AG04450 (cell line): ENCODE measurements at places on chromosomes 6 and 20.
A peak's percentile ranks its signal among the peaks of the same experiment; 100 is the strongest.

DNA sequence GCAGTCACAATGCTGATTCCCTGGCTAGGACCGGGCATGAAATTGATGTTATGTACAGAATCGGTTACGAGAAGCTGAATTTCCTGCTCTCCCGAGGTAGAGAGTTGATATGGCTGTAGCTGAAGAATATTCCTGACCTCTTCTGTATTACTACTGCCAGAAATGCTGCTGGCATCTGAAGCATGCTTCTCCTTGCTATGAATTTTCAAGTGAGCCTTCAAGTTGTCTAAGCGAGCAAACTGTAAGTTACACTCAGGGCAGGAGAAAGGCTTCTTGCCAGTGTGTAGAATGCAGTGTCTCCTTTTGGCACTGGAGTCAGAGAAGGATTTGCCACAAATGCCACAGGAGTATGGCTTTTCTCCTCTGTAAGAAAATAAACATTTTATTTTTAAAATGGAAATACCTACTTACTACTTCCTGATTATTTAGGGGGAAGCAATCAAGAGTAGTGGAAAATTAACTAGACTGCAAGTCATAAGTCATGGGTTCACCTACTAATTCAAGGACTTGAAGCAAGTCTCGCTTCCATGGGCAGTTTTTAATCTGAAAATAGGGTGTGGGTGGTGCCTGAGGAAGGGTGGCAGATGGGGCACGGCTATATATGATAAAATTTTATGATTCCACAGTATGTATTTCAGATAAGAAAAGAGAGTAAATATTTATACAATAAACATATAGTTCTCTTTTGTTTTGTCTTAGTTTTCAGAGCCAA is 10.8 kb upstream of the MICAL1 start:
- DNase-seq, result no peak

- no peak for DNase-seq
Observed at GRCh38 chr20:17369506-17369905, 142.7 kb downstream of the PCSK2 start.

DNA sequence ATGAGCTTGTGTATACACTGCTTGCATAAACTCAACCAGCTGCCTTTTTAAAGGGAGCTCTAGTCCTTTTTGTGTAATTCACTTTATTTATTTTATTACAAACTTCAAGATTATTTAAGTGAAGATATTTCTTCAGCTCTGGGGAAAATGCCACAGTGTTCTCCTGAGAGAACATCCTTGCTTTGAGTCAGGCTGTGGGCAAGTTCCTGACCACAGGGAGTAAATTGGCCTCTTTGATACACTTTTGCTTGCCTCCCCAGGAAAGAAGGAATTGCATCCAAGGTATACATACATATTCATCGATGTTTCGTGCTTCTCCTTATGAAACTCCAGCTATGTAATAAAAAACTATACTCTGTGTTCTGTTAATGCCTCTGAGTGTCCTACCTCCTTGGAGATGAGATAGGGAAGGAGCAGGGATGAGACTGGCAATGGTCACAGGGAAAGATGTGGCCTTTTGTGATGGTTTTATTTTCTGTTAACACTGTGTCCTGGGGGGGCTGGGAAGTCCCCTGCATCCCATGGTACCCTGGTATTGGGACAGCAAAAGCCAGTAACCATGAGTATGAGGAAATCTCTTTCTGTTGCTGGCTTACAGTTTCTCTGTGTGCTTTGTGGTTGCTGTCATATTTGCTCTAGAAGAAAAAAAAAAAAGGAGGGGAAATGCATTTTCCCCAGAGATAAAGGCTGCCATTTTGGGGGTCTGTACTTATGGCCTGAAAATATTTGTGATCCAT is 15.3 kb downstream of the TNFAIP3 start:
- no peak for DNase-seq

GRCh38 chr6:42967228-42967627 is 6.7 kb downstream of the GNMT start:
- DNase-seq, result no peak

DNA sequence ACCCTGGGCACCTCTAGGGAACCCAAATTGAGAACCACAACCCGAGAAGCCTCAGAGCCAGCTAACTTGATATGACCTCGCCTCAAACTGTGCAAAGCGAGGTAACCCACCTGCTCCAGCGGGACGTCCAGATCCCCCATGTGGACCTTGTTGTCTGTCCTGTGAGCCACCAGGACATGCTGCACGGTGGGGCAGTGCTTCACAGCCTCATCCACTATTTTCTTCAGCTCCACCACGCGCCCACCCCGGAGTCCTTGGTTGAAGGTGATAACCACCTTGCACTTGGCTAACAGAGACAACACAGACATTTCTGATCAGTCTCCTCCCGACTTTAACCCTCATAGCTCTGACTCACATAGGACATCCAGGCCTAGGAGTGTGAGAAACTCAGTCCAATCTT is 30.8 kb upstream of the APMAP start:
- no peak for DNase-seq

DNA sequence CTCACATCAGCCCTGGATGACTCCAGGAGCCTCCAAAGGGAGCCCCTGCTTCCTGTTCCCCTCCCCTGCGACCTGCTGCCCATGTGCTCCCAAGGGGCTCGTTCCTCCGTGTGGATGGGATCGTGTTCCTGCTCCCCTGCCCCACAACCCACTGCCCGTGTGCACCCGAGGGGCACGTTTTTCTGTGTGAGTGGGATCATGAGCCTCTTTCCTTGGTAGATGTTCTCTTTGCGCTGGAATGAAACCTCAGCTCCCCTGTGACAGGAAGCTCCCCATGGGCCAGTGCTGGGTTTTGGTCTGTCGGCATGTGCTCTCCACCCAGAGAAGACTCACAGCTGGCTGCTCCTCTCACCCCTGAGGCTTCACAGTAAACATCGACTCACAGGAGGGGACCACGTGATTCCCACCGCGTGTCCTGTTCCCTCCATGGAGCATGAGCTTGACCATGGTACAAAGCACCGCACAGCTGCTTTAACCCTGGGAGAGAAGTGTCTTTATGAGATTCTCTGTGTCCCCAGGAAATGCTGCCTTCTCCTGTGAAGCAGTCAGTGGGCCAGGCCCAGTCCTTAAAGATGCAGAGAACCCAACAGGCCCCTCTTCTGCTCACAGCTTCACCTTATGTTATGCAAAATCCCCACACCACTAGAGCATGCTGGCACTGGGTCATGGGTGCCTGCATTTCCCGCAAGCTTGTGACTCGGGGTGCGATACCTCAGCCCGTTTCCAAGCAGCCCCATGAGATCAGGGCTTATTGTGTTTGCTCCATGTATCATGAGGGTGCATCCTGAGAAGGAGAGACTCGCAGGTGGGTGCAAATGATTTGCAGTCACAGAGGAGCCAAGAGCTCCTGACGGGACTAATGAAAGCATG is 215.1 kb downstream of the ERMARD start:
- DNase-seq, result no peak

DNA sequence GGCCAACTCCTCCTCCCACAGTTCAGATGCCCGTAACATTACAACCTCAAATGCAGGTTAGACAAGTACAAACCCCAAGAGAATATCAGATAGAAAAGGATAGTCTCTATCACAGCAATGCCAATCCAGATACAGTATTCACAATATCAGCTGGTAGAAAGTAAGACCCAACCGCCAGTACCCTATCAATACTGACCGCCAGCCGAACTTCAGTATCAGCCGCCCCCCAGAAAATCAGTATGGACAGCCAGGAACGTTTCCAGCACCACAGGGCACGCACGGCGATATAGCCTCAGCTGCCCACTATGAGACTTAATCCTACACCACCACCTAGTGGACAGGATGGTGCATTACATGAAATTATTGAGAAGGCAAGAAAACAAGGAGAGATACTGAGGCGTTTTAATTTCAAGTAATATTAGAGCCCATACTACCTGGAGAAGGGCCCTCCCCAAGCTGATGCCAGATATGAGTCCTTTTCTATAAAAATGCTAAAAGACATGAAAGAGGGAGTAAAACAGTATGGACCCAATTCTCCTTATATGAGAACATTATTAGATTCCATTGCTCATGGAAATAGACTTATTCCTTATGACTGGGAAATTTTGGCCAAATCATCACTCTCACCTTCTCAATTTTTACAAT is 17.6 kb upstream of the EIF2S2 start:
- DNase-seq, result peak; percentile 52

- DNase-seq, result no peak
Observed at GRCh38 chr6:52388790-52389189, 26.8 kb downstream of the PAQR8 start.

DNA sequence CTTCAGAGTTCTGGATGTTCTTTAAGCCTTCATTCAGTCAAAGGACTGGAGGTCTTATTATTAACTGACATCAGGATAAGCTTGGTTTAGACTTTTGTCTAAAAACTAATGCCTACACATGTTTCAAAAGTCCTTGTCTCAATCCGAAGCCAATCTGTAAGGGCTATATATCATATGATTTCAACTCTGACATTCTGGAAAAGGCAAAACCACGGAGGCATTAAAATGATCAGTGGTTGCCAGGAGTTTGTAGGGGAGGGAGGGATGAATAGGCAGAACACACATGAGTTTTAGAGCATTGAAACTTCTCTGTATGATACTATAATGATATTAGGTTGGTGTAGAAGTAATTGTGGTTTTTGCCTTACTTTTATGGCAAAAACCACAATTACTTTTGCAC is 1285.8 kb upstream of the CITED2 start:
- no peak for DNase-seq

GRCh38 chr6:135002229-135002844 is 52.3 kb downstream of the HBS1L start:
- no peak for DNase-seq

GRCh38 chr6:140193269-140193668 is 818.8 kb upstream of the CITED2 start:
- DNase-seq, result no peak

- DNase-seq, result no peak
Observed at GRCh38 chr6:26570027-26570809, 26.5 kb upstream of the ABT1 start.

DNA sequence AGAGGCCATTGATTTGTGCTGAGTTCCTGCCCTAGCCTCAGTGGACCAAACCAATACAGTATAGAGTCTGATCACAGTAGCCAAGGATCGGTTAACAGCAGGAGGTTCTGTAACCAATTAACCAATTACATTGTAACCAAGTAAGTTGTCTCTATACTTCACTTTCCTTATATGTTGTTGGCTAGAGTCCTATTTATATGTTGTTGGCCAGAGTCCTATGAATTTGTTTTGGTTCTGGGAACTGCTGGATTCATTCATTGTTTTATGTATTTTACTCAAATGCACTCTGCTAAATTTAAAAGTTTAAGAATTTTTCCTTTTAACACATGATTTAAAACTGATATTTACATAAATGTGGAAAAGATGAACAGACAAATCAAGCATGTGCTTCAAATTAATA is 597.4 kb upstream of the HS3ST5 start:
- no peak for DNase-seq

DNA sequence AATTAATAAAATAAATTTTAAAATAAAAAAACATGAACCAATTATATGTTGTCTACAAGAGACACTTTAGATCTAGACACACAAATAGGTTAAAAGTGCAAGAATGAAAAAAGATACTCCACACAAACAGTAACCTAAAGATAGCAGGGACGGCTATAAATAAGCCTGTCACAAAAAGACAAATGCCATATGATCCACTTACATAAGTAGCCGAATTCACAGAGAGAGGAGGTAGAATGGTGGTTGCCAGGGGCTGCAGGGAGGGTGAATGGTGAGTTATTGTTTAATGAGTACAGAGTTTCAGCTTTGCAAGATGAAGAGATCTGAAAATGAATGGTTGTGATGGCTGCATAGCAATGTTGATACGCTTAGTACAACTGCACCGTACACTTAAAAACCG is 32.7 kb downstream of the KATNA1 start:
- DNase-seq, result no peak

DNA sequence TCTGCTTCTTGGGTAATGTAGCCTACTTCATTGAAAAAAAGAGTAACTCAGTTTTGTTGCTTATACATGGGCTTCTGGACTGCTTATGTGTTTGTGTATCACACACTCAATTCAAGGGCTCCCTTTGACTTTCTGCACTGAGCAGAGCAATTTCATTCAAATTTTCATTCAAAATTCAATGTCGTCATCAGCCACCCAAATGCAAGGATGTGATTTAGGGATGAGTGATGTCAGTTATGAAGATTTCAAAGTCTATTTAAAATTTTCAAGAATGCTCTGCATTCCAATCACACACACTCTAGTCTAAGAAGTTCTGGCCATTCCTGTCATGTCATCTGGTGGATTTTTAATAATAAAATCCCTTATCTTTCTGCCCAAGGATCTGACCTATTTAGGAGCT is 344.5 kb upstream of the ZFP64 start:
- no peak for DNase-seq

- DNase-seq, result no peak
Observed at GRCh38 chr20:1085492-1086276, 32.7 kb upstream of the PSMF1 start.

GRCh38 chr20:23705895-23706294 is 17.1 kb upstream of the CST4 start:
- no peak for DNase-seq

GRCh38 chr6:116973976-116974375 is 96.9 kb downstream of the RFX6 start:
- no peak for DNase-seq

- no peak for DNase-seq
Observed at GRCh38 chr6:167474725-167475124, 149.8 kb downstream of the TTLL2 start.

GRCh38 chr6:63295553-63296194 is 24.1 kb downstream of the LGSN start:
- no peak for DNase-seq

- no peak for DNase-seq
Observed at GRCh38 chr6:82033631-82034211, 213.8 kb downstream of the IBTK start.

DNA sequence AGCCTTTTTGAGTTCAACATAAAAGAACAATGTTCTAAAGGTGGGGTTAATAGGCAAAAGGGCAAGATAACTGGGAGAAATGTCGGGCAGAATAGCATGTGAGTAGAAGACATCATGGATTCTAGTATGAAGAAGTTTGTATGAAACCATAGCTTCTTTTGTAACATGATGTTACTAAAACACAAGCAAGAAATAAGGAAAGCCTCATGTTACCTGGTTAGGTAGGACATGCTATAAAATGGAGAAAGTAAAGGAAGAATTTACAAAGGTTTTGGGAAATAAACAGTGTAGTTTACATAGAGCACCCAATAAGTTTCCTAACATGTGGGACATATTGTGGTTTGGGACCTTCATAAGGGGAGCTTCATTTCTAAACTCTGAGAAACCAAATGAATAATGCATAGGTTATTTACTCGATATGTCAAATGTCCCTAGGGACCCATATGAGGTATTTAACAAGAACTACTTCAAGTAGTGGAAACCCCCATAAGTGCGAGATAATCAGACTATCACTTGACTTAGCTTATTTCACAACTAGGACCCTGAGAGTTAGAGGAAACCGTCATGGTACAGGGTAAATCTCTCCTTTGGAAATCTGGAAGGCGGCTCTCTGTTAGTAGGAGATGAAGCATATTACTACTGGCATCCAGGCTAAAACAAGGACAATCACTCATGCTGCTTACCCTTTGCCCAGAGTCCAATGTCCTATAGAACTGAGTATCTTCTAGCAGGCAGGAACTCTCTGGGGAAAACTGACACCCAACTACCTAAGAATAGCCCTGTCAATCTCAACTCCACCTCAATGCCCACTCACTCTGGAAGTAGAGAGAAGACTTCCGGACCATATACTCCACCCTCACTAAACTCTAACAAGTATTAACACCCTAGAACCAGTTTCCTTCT is 57.5 kb downstream of the ILRUN start:
- DNase-seq, result no peak
